NT2/D1 (cell line): ENCODE measurements at places on chromosomes 3 and 15.

DNA sequence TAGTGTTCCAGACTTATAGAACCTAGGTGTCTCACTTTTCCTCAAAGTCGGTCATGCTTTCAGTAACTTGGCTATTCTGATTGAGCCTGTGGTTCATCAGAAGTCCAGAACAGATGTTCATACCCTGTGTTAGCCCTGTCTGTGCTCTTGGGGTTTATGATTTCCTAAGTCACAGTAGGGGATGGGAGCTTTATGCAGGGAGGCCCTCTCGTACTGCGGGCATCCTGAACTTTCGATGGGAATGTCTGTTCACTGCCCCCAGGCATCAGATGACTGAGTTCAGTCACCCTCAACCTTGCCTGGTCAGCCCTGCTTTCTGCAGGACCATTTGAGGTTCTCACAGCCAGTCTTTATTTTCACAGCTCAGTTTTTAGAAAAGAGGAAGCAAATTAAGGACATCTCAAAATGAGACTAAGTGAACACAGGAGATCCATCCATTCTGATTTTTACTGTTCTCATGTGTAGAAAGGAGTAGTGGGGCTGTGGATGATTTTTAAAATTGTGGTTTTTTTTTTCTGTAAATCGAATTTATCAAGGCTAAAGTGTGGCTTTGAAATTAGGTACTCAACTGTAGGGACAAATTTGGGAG lies 71.3 kb downstream of the CMTM8 start:
- DNase-seq = no peak

DNA sequence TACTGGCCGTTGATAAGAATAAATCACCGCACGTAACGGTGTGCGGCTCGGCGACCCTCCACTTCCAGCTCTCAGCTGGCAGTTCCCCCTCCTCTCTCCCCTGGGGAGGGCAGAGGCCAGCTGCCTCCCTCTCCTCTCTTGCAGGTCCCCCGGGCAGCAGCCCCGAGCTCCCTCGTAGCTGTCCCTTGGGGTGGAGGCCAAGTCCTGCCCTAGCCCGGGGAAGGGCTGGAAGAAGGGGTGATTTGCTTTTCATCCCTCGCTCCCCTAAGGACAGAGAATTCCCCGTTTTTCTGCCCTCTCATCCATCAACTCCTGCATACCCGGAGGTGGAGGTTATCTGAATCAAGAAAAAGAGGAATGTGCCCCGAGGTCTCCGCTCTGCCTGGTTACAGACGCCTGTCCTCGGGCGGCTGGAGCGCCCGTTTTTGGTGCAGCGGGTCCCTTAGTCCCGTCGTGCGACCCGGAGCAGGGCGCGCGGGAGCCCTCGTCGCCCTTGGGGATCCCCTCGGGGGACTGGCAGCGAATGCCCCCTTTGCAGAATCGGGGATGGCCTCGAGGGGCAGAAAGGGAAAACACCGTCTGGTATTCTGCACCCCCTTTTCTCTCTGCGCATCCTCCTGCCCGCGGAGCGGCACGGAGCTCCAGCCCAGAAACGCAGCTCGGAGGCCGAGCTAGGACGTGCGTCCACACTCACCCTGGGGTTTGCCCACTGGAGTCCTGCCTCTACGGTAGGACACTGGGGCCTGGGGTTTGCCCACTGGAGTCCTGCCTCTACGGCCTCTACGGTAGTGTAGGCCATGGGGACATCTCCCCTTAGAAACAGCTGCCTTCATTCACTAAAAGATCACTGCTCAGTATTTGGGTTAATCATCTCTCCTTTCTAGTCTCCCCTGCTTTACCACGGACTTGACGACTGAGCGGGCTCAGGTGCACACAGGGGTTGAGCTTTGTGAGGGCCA lies 2.2 kb downstream of the PTPRG start:
- no peak for DNase-seq

- DNase-seq = peak; percentile 71
Observed at GRCh38 chr15:73305331-73306211, 63.2 kb downstream of the HCN4 start.

GRCh38 chr3:120652896-120653545 lies 29.0 kb downstream of the HGD start:
- DNase-seq = no peak
